H4 (cell line): ENCODE measurements at places on chromosomes 2 and 18. TPM values are rescaled to one million over a fixed set of nuclear protein-coding genes. Genes with fewer than 3 reads are reported as not detected.

DNA sequence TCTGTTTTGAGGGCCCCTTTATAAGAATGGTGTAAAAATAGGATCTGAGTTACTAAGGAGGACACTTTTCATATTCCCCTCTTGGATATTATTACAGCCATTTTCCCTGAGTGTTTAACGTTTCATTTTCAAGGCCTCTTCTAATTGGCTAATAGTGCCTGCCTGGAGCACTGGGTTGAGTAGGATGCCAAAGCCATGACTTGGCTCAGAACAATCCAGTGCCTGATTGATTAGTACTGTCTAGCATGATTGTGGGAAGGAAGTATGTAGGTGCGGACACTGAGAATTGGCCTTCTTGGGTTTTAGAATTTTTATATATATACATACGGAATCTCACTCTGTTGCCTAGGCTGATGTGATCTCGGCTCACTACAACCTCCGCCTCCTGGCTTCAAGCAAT, 66.1 kb downstream of the NAB1 start:
- DNase-seq = peak; percentile 16

DNA sequence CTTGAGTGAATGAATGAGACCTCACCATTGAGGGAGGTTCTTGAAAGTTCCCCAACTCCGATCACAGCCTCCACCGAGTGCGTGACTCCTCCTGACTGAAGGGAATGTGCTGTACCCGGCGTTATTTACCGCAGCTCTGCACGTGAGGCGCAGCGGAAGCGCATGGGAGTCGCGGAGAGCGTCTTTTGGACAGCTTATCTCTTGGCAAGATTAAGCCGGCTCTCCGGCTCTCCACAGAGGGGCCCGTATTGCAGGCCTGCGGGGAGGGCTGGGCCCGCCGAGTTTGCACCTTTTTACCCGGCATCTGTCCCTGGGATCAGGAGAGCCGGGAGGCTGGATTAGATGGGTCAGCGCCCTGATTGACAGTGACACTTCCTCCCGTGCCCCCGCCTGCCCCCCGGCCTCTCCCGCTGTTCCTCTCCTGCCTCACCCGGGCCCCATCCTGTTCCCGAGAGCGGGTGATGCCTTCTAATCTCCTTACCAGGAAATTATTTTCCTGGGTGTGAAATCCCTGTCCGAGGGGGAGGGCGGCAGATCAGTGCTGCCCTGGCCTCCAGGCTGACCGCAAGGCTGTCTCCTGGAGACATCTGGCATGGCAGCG, 176.3 kb downstream of the INHBB start:
- DNase-seq = no peak

- no peak for DNase-seq
Observed at GRCh38 chr2:127183771-127184170, 36.3 kb downstream of the CYP27C1 start.

DNA sequence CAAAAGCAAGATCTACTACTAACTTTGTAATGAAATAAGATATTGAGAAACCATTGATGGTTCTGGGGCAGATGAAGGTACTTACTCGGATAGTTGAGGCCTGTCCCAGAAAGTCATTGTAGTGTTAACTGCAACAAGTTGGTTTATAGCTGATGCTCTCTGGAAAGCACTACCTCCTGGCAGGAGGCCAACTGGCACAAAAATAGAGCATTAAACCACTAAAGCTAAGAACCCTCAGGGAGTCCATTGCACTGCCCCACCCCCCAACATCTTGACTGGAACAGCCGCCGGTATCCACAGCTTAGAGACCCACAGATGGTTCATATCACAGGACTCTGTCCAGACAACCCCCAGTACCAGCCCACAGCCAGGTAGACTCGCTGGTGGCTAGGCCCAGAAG, 552.5 kb upstream of the CRIM1 start:
- no peak for DNase-seq

DNA sequence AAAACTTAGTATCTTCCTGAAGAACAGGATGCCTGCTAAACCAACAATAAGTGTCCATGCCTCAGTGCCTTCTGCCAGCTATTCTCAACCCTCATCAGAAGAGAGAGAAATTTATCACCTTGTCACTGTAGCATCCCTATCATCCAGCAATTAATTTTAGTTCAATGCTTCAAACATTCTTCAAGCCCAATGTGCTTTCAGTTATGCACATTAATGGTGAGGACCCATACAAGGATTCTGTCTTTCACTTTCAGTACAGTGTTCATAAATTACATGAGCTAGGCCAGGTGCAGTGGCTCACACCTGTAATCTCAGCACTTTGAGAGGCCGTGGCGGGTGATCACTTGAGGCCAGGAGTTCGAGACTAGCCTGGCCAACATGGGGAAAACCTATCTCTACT, 47.0 kb upstream of the MSH6 start:
- DNase-seq = no peak

SGPP2 gene
- not detected in 2 replicates for total RNA-seq

GRCh38 chr2:172208791-172209325, 106.2 kb upstream of the DLX2 start:
- DNase-seq = no peak

PPM1B gene
- total RNA-seq = 16.9 and 23.1 TPM in 2 replicates

AFF3 gene
- total RNA-seq = 0.21 and 0.37 TPM in 2 replicates

DNA sequence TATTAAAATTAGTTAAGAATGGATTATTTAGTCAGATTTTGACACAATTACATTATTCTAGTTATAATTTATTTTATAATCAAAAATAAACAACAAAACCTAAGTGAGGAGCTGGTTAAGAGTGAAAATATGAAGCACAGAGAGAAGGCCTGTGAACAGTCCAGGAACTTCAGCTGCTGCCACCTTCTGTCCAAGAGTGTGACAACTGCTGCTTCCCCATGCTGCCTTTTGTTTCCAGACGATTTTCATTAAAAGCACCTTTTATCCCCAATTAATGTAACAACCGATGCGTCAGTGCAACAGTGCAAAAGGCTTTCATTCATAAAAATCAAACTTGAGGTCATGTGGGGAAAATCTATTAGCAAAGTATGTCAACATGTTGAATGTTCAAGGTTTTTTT, 363.6 kb downstream of the CTNNA2 start:
- peak; percentile 44 for DNase-seq

- no peak for DNase-seq
Observed at GRCh38 chr2:73255907-73256617, 22.0 kb downstream of the CCT7 start.

GRCh38 chr18:5556310-5556974, 12.6 kb upstream of the EPB41L3 start:
- no peak for DNase-seq

DNA sequence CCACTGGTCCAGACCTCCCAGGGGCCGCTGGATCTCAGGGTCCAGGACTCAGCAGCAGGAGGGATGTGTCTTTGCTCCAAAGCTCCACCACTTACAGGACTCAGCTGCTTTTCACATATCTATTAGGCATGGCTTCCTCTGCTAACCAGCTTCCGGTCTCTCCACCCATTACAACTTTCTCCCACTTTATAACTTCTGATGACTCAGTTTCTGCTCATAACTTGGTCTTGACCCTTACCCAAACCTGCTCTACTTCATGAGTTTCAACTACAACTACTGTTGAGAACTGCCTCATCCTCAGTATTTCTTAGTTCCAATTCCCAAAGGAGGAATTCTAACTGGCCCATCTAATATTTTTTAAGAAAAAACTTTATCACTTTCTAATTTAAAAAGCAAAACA, 17.2 kb downstream of the SULT1C2 start:
- no peak for DNase-seq
